Colonic mucosa (tissue), 4 donors: ENCODE measurements at places on chromosomes 5 and 9.

- no peak for DNase-seq
- H3K27me3 ChIP-seq: no peaks in the 10 kb centered on the region
- no peaks in the 10 kb centered on the region for H3K36me3 ChIP-seq
- H3K27ac ChIP-seq: no peak overlapping the region
- no peaks in the 10 kb centered on the region for H3K4me1 ChIP-seq
- H3K4me3 ChIP-seq: no peak overlapping the region
These were observed 379.5 kb upstream of the EDIL3 start for GRCh38 chr5:84764227-84764626.

DNA sequence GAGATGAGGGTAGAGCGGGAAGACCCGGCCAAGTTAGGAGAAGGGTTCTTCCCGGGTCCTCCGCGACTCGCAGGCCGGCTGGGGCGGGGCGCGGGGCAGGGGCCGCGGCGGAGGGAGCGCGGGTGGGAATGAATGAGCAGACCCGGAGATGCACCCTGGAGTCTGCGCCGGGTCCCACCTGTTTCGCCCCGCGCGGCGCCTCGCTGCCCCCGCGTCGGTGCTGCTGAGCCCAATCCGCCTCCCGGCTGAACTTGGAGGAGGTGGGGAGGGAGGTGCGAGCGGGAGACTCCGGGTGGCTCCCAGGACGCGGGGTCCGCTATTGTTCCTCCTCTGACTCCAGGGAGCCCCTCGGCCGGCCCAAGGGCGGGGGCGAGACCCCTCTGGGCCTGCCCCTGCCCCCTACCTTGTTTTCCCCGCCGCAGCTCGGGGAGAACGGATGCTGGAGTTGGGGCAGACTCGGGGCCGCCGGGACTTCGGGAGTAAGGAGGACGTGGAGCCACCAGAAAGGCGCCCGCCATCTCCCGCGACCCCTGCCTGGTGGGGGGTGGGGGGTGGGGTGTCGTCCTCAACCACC lies 659 bp downstream of the RAI14 start:
- H3K4me1 ChIP-seq: peaks cover 6% of the 10 kb centered on the region
- H3K27ac ChIP-seq: peak overlapping the region; percentile 82
- H3K36me3 ChIP-seq: no peaks in the 10 kb centered on the region
- H3K4me3 ChIP-seq: peak overlapping the region; percentile 68
- H3K27me3 ChIP-seq: no peaks in the 10 kb centered on the region
- DNase-seq: peak; percentile 25

DNA sequence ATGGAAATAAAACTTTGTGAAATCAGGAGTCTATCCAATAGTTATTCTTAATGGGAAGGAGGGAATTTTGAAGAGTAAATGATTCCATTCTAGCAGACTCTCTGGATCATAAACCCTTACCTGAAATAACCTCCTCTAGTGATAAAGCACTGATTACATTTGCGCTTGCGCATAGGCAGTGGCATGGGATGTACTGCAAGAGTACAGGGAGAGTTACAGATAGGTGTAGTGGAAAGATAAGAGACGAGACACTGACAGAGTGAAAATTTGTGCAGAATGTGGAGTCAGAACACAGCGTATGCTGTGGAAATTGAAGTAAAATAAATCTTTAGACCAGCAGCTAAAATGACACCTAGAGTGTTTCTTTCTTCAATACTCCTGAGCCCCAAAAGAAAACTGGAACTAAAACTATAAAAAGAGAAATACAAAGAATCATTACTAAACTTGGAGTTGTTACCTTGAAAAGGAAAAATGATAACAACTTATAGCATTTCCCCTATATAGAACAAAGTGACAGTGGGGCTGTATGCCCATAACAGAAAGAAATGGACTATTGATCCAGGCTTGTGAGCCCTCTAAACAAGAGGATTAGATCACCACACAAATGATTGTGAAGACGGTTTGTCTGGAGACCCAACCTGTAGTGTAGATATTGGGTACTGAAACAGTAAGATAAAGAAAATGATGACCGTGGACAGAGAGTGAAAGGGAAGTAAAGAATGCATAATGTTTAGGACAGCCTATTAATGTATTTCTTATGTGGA lies 1471.2 kb upstream of the NUDT12 start:
- no peaks in the 10 kb centered on the region for H3K4me1 ChIP-seq
- no peak overlapping the region for H3K4me3 ChIP-seq
- H3K36me3 ChIP-seq: no peaks in the 10 kb centered on the region
- no peak overlapping the region for H3K27ac ChIP-seq

- H3K4me1 ChIP-seq: peaks cover 4% of the 10 kb centered on the region
- no peak overlapping the region for H3K4me3 ChIP-seq
- H3K27ac ChIP-seq: peak overlapping the region; percentile 44
- H3K27me3 ChIP-seq: no peaks in the 10 kb centered on the region
- no peaks in the 10 kb centered on the region for H3K36me3 ChIP-seq
These were observed 95.3 kb downstream of the RGS3 start for GRCh38 chr9:113558632-113559502.

DNA sequence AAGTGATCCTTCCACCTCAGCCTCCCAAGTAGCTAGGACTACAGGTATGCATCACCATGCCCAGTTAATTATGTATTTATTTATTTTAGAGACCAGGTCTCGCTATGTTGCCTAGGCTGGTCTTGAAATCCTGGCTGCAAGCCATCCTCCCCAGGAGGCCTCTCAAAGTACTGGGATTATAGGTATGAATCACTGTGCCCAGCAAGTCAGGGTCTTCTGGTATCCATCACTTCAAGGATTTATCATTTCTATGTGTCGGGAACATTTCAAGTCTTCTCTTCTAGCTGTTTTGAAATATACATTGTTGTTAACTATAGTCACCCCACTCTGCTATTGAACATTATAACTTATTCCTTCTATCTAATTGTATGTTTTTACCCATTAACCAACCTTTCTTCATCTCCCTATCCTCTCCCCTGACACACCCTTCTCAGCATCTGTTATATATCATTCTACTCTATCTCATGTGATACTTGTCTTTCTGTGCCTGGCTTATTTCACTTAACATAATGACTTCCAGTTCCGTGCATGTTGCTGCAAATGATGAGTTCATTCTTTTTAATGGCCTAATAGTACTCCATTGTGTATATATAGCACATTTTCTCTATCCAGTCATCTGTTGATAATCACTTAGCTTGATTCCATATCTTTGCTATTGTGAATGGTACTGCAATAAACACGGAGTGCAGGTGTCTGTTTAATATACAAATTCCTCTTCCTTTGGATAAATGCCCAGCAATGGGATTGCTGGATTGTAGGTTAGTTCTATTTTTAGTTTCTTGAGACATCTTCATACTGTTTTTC lies 26.4 kb downstream of the UTP15 start:
- no peaks in the 10 kb centered on the region for H3K36me3 ChIP-seq
- no peak overlapping the region for H3K27ac ChIP-seq
- no peaks in the 10 kb centered on the region for H3K27me3 ChIP-seq

GRCh38 chr9:23774266-23774665 lies 51.8 kb downstream of the ELAVL2 start:
- no peak overlapping the region for H3K27ac ChIP-seq
- H3K27me3 ChIP-seq: no peaks in the 10 kb centered on the region
- H3K4me1 ChIP-seq: no peaks in the 10 kb centered on the region

- peak overlapping the region; percentile 49 for H3K4me3 ChIP-seq
- peak; percentile 16 for DNase-seq
- peaks cover 9% of the 10 kb centered on the region for H3K4me1 ChIP-seq
- no peak overlapping the region for H3K27ac ChIP-seq
- H3K27me3 ChIP-seq: no peaks in the 10 kb centered on the region
These were observed 2.0 kb downstream of the TENT4A start for GRCh38 chr5:6715271-6715670.

- H3K27me3 ChIP-seq: no peaks in the 10 kb centered on the region
- no peak overlapping the region for H3K27ac ChIP-seq
- no peak for DNase-seq
- no peak overlapping the region for H3K4me3 ChIP-seq
These were observed 13.7 kb upstream of the PAIP1 start for GRCh38 chr5:43570450-43571158.

GRCh38 chr5:169083394-169084018 lies 217.4 kb downstream of the SLIT3 start:
- no peak overlapping the region for H3K27ac ChIP-seq
- no peak for DNase-seq

DNA sequence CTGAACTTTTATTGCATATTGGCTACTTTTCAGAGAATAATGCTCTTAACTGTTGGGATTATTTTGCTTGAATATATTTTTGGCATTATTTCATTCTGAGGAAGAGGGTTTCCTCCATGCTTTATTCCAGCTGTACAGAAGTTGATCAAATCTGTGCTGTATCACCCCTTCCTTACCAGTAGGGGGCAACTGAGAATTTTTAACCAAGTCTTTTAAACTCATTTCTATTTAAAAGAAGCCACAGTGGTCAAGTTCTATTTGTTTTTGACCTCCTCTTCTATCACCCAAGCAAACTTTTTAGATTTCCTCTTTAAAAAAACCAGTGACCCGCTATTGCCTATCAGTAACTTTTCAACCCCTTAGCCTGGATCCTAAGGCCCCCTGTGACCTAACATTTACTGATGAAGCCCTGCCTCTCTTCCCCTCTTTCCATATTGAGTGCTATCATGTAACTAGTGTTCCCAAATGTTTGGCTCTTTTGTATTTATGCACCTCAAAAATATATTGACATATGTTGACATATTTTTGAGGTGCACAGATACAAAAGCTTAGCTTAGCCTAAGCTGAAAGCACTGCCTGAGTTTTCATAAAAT lies 80.6 kb downstream of the FBXO4 start:
- H3K27me3 ChIP-seq: no peaks in the 10 kb centered on the region
- H3K27ac ChIP-seq: no peak overlapping the region
- H3K36me3 ChIP-seq: no peaks in the 10 kb centered on the region
- no peak for DNase-seq
- H3K4me1 ChIP-seq: no peaks in the 10 kb centered on the region

DNA sequence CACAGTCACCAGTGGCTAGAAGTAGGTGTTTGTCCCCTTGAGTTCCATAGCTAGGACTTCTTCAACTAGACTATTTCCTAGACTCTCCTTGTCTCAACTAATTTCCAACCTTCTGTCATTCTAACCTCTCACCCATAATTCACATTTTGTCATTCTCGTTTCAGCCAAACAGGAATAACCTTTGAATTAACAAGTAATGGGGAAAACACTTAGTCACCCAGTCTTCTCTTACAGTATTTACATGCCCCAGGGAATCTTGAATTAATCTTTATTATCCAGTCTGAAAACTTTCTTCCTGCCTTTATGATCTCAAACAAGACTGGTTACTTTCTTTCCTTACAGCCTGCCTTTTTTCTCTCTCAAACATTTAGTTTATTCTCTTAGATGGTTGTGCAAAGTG lies 63.3 kb upstream of the RUSC2 start:
- no peaks in the 10 kb centered on the region for H3K4me1 ChIP-seq
- no peak overlapping the region for H3K27ac ChIP-seq
- no peaks in the 10 kb centered on the region for H3K27me3 ChIP-seq
- no peaks in the 10 kb centered on the region for H3K36me3 ChIP-seq

DNA sequence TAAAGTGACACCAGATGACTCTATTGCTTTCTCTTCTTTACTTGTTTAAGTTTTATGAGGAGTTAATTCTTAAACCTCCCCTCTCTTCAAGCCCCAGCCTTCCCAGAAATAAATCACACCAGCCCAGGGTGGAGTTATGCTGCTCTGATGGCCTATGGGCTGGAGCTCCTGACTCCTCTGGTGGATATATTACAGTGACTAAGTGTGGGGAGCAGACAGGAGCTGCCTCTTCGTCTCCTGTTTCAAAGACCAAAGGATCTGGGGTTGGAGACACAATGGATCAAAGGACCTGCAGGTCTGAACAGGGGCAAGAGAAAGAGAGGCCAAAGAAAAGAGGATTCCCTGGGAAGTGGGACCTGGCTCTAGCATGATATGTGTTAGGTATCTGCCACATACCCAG lies 312.0 kb upstream of the MSX2 start:
- no peak overlapping the region for H3K4me3 ChIP-seq
- no peak for DNase-seq
- no peak overlapping the region for H3K27ac ChIP-seq

- H3K4me1 ChIP-seq: peaks cover 20% of the 10 kb centered on the region
- H3K27ac ChIP-seq: peak overlapping the region; percentile 59
- H3K36me3 ChIP-seq: no peaks in the 10 kb centered on the region
- H3K27me3 ChIP-seq: no peaks in the 10 kb centered on the region
These were observed 1.5 kb upstream of the STOM start for GRCh38 chr9:121371495-121372061.

DNA sequence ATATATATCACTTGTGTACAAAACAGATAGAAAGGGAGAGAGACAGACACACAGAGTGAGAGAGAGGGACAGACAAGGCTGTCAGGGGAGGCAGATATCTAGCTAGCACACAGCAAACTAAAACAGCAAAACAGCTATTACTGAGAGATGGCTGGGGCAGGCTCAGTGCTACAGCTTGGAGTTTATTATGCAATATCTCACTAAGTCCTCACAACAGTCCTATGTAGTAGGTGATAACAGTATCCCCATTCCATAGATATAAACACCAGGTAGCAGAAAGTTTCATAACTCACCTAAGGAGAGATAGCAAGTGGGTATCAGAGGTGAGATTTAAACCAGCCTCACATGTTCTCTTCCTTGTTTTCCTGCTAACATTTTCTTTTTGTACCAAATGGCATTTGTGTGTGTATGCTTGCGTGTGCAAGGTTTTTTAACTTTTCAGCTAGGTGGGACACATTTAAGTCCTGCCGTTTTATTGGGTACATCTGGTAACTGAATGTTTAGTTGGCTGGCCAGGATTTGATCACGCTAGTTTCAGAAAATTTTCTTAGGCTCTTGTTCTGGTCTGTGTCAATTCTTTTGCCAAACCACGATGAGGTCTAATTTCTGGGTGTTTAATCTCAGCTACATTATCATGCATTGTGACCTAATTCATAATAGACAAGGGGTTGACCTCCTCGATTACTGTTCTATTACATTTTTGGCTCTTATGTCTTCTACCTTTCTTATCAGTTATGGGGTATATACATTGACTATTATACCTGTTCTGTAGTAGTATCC lies 105.1 kb downstream of the LMNB1 start:
- no peaks in the 10 kb centered on the region for H3K4me1 ChIP-seq
- H3K4me3 ChIP-seq: no peak overlapping the region
- no peaks in the 10 kb centered on the region for H3K36me3 ChIP-seq

GRCh38 chr9:133003071-133003461 lies 24.6 kb downstream of the GFI1B start:
- no peak overlapping the region for H3K27ac ChIP-seq
- peaks cover under 1% of the 10 kb centered on the region for H3K4me1 ChIP-seq
- H3K4me3 ChIP-seq: no peak overlapping the region
- H3K27me3 ChIP-seq: peaks cover 9% of the 10 kb centered on the region
- no peak for DNase-seq
- H3K36me3 ChIP-seq: no peaks in the 10 kb centered on the region

DNA sequence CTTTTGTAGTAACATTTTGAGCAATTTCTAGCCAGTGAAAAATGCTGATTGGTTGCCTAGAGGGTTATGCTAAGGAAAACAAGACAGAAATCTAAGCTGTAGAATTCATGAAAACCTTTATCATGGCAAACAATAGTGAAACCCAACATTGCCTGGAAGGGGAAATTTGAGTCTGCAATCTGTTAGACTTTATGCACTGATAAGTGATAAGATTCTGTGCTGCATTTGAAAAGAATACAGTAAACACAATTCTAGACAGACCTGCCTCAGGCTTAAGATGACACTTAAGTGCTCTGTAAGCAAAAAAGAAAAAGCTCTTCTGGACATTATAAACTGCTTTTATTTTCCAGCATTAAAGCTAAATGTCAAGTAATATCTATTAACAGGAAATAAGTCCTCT lies 519.3 kb downstream of the ISL1 start:
- no peaks in the 10 kb centered on the region for H3K27me3 ChIP-seq
- no peak overlapping the region for H3K4me3 ChIP-seq
- DNase-seq: no peak
- no peak overlapping the region for H3K27ac ChIP-seq

- no peak overlapping the region for H3K27ac ChIP-seq
- no peaks in the 10 kb centered on the region for H3K4me1 ChIP-seq
- H3K4me3 ChIP-seq: no peak overlapping the region
- no peak for DNase-seq
These were observed 9.3 kb upstream of the NR3C1 start for GRCh38 chr5:143412661-143413342.
